Naive B cell (primary cell): ENCODE measurements at places on chromosomes 3 and 15. TPM values are rescaled to one million over a fixed set of nuclear protein-coding genes. Genes with fewer than 3 reads are reported as not detected.

GRCh38 chr3:18018491-18019160 lies 276.2 kb upstream of the TBC1D5 start:
- no peak overlapping the region for H3K27ac ChIP-seq
- H3K4me3 ChIP-seq, result no peak overlapping the region
- H3K36me3 ChIP-seq, result no peaks in the 10 kb centered on the region
- peaks cover 16% of the 10 kb centered on the region for H3K27me3 ChIP-seq
- DNase-seq, result no peak
- no peaks in the 10 kb centered on the region for H3K4me1 ChIP-seq

DNA sequence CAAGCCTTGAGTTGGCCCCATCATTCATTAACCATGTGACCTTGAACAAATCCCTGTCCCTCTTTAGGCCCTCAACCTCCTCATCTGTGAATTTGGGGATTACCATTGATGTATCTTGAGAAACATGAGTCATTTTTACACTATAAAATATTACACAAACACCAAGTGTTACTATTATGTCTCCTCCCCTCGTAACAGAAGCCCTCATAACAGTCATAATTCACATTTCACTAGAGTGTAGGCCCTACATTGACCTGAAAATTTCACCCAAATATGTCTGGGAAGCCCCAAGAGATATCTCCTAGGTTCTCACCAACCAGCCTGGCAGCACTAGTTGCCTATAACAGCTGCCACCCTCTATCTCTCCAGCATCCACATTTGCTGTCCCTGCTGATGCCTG lies 15.8 kb upstream of the SLC6A1 start:
- no peak for DNase-seq
- H3K27ac ChIP-seq, result no peak overlapping the region
- no peak overlapping the region for H3K4me3 ChIP-seq
- H3K36me3 ChIP-seq, result peaks cover 7% of the 10 kb centered on the region
- H3K4me1 ChIP-seq, result no peaks in the 10 kb centered on the region

The ADAMTS7 gene
- not detected for polyA plus RNA-seq

GRCh38 chr3:107994956-107995715 lies 95.7 kb downstream of the CD47 start:
- H3K27ac ChIP-seq, result no peak overlapping the region
- no peaks in the 10 kb centered on the region for H3K4me1 ChIP-seq
- H3K36me3 ChIP-seq, result no peaks in the 10 kb centered on the region
- no peak overlapping the region for H3K4me3 ChIP-seq
- no peak for DNase-seq

The HESX1 gene
- polyA plus RNA-seq, result not detected

The MAPKAPK3 gene
- 19.8 TPM for polyA plus RNA-seq

- peak overlapping the region; percentile 23 for H3K4me3 ChIP-seq
- H3K4me1 ChIP-seq, result no peaks in the 10 kb centered on the region
- no peaks in the 10 kb centered on the region for H3K36me3 ChIP-seq
- no peaks in the 10 kb centered on the region for H3K27me3 ChIP-seq
Measured at GRCh38 chr3:22106213-22106896, 355.3 kb upstream of the ZNF385D start.

GRCh38 chr3:58754074-58754473 lies 87.5 kb upstream of the FAM3D start:
- no peak for DNase-seq
- no peaks in the 10 kb centered on the region for H3K36me3 ChIP-seq
- H3K27ac ChIP-seq, result no peak overlapping the region
- H3K4me1 ChIP-seq, result no peaks in the 10 kb centered on the region

The GRK7 gene
- polyA plus RNA-seq, result 0.29 TPM

- no peak overlapping the region for H3K27ac ChIP-seq
- no peak for DNase-seq
- H3K36me3 ChIP-seq, result no peaks in the 10 kb centered on the region
Measured at GRCh38 chr3:194960446-194961032, 274.9 kb downstream of the FAM43A start.

The MAGI1 gene
- polyA plus RNA-seq, result not detected

DNA sequence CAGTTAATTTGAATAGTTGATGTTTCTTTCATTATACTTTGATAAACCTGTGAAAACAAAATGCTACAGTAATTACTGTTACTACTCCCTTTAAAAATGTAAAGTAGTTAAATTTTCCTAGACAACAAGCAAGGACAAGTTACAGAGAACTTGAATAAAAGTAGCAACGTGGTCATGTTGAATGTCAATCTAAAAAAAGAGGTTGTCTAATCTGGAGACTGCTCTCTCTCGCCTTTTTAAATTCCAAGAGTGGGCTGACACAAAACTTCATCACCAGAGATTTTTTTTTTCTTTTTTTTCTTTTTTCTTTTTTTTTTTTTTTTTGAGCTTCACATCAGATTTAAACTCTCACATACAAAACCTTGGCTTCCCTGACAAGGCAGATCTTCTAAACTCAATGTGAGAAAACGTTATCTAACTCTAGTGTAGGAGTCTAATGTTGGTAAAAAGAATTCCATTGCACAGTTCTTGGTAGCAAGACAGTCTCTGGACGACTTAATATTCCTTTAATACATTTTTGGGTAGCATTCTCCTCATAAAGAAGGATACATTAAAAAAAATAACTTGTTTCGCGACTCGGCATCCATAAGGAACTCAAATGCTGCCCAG lies 4.1 kb downstream of the FOXP1 start:
- DNase-seq, result no peak
- H3K4me1 ChIP-seq, result peaks cover 62% of the 10 kb centered on the region
- H3K4me3 ChIP-seq, result peak overlapping the region; percentile 97
- H3K36me3 ChIP-seq, result no peaks in the 10 kb centered on the region
